H1 (cell line): ENCODE measurements at places on chromosomes 5 and 9.

GRCh38 chr9:10818206-10818605, 205.4 kb upstream of the PTPRD start:
- no peak for DNase-seq

GRCh38 chr9:115208501-115208900, 90.5 kb upstream of the TNC start:
- DNase-seq: no peak

DNA sequence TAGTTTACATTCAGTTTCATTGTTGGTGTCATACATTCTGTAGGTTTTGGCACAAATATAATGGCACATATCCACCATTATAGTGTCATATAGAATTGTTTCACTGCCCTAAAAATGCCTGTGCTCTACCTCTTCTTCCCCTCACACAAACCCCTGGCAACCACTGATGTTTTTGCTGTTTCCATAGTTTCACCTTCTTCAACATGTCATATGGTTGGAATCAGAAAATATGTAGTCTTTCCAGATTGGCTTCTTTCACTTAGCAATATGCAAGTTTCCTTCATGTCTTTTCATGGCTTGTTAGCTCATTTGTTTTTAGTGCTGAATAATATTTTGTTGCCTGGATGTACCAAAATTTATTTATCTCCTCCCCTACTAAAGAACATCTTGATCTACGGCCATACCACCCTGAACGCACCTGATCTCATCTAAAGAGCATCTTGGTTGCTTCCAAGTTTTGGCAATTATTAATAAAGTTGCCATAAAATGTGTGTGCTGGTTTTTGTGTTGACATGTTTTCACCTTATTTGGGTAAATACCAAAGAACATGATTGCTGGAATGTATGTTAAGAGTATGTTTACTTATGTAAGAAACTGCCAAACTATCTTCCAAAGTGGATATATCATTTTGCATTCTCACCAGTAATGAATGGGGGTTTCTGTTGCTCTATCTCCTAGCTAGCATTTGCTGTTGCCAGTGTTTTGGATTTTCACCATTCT, 17.0 kb upstream of the CDK20 start:
- DNase-seq: no peak

GRCh38 chr9:92223758-92224157, 69.7 kb downstream of the IARS1 start:
- no peak for DNase-seq

DNA sequence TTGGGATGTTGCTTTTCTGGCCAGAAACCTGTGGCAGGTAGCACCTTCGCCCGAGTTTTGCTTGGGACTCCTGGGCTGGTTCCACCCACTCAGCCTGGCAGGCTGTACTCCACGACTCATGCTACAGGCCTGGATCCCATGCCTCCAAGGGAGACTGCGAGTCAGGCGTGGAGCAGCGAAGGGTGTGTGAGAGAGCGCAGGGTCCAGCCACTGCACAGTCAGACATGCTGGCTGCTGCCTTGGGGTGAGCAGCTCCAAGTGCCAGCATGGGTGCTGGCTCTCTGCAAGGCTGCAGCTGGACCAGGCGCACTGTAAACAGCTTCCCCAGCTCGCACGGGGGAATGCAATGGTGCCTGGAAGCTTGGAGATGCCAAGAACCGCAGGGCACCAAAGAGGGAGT, 249.6 kb upstream of the EDIL3 start:
- no peak for DNase-seq

DNA sequence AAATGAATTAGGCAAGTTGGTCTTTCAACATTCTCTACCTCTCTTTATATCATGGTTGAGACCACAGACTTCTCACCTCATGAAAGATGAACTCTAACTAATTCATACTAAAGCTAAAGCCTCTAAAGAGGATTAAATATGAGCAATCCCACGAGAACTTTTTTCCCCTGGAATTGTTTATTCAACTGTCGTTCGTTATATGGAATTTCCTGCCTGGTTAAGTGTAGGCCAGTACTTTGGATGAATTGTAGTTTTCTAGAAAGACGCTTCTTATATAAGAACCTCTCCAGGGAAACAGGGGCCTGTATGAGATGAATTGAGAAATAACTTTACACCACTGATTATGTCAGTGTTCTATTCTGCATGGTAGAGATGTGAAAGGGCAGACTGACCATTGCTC, 42.9 kb downstream of the PDCD1LG2 start:
- DNase-seq: no peak

GRCh38 chr9:96874947-96875460, 20.7 kb upstream of the ZNF782 start:
- DNase-seq: no peak

- DNase-seq: no peak
Measured at GRCh38 chr5:84383296-84383815, 1.3 kb downstream of the EDIL3 start.

DNA sequence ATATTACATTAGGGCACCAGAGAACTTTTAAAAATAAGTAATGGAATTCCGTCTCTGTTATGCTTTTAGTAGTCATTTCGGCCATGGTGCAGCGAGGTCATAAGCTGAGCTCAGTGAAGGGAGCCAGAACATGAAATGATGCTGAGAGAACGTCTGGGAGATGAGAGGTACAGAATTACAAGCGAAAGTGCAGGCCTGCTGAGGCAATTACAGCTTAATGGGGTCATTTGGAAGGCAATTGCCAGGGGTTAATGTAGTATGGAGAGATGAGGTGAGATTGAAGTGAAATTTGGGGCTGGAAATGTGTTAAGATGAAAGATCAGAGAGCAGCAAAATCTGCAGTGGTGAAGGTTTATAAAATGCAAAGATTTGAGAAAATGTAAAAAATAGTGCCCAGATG, 96.5 kb downstream of the PBX3 start:
- no peak for DNase-seq

- DNase-seq: no peak
Measured at GRCh38 chr9:130899051-130899748, 2.6 kb upstream of the QRFP start.

DNA sequence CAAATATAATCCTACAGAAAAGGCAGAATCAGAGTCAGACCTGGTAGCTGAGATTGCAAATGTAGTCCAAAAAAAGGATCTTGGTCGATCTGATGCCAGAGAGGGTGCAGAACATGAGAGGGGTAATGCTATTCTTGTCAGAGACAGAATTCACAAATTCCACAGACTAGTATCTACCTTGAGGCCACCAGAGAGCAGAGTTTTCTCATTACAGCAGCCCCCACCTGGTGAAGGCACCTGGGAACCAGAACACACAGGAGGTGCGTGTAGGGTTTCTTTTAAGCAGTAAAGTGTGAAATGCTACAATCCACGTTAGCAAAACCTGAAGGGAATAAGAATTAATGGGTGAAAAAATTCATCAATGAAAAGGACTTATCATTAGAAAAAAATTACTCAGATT, 145.8 kb downstream of the GIN1 start:
- DNase-seq: no peak
